Fibroblast of skin of back (primary cell): ENCODE measurements at places on chromosomes 4 and X.

DNA sequence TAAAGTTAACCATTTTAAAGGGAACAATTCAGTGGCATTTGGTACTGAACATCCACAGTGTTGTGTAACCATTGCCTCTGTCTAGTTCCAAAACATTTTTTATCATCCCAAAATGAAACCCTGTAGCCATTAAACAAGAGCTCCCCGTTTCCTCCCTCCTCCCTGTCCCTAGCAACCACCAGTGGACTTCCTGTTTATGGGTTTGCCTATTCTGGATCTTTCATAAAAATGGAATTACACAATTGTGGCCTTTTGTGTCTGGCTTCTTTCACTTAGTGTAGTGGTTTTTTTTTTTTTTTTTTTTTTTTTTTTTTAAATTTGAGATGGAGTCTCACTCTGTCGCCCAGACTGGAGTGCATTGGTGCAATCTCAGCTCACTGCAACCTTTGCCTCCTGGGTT lies 11.6 kb downstream of the RBMX2 start:
- no peak for DNase-seq

- DNase-seq, result peak; percentile 1
These were observed 314.7 kb downstream of the CHIC1 start for GRCh38 chrX:73877687-73878086.

- no peak for DNase-seq
These were observed 106.1 kb upstream of the ATP6AP2 start for GRCh38 chrX:40474645-40475044.

DNA sequence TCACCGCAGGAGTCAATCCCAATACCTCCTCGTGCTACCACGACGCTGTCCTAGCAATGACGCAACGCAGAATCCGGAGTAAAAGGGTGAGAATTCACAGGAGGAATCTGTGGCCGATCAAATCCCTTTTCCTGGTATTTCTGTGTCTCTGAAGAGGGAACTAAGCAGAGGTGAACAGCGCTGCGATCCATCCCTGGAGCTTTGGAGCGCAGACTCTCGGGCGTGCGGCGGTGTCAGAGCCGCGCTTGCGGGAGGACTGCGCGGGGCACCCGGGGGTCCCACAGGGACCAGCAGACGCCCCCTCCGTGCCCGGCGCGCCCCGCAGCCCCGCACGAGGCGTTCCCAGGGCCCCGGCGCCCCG lies 17.2 kb upstream of the ZNF718 start:
- no peak for DNase-seq

DNA sequence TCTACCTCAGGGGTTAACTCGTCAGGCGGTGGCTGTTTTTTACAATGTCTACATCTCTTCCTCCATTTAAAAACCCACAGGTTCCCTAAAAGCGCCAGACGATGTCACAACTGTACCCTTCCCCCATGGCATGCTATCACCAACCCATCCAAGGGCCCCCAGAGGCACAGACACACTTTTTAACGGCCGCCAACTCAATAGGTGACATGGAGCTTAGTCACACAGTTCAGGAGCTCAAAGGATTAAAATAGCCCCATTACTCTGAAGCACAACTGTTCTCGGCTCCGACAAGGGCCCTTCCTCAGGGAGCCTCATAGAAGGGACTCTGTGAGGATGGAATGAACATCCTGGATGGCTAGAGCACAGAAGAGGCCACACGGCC lies 12.4 kb downstream of the SH3KBP1 start:
- DNase-seq, result peak; percentile 50

DNA sequence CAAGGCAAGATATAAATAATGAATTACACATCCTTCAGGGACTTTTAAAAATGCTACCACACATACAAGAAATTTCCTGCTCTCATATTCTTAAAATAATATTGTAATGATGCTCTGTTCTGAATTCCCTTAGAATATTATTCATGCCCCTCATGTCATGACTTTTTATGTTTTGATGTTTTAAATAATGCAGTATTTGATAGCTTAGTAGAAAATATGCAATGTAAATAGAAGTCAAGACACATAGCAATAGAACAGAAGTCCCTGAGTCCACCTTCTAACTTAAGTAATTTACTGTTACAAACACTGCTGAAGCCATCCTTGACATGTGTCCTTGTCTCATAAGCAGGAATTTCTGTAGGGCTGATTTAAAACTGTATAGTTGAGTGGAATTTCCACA lies 1071.2 kb upstream of the LCORL start:
- DNase-seq, result no peak

- no peak for DNase-seq
These were observed 16.1 kb downstream of the MSMO1 start for GRCh38 chr4:165343353-165344191.

- no peak for DNase-seq
These were observed 443.4 kb downstream of the PDGFC start for GRCh38 chr4:156528216-156528615.

DNA sequence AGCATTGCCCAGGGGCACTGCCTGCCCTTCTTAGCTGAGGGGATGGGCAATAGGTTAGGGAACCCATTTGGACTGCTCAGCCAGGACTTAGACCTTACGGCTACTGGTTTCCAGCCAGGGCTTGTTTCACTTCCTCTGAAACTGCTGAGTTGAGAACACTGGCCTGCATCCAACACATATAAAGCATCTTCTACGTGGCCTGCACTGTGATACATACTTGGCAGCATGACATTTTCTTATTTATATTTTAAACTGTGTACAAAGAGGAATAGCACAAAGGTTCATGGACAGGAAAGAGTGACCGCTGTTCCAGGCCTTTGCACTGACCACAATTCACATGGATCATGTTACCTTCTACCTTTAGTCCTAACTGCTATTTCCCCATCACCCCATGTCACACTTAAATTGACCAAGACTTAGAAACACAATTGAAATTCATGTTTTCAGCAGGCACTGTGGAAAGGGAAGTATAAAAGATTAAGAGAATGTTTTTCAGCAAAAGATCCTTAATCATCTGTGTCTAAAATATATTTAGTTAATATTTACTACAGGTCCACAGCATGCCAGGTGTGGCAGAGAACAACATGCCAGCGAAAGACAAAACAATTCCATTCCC lies 43.7 kb downstream of the NLGN4X start:
- peak; percentile 1 for DNase-seq

- DNase-seq, result no peak
These were observed 98.9 kb downstream of the MFAP3L start for GRCh38 chr4:169927280-169927679.

DNA sequence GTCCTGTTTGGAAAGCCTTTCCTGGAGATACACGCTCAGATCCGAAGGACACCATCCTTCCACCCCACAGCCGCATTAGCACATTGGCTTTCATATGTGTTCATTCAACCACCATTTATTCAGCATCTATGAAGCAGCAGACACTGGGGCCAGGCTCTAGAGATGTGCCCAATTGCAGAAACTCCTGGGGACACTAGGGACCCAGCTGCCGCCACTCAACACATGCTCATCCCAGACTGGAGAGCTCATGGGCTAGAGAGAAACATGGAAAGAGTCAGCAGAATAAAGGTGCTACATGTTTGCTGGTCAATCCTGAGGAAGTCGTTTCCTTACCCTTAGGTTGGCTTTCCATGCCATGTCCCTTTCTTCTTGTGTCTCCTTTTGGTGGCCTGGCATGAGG lies 7.6 kb downstream of the CTAG1A start:
- no peak for DNase-seq

- no peak for DNase-seq
These were observed 54.4 kb downstream of the CBR4 start for GRCh38 chr4:168955674-168956073.

DNA sequence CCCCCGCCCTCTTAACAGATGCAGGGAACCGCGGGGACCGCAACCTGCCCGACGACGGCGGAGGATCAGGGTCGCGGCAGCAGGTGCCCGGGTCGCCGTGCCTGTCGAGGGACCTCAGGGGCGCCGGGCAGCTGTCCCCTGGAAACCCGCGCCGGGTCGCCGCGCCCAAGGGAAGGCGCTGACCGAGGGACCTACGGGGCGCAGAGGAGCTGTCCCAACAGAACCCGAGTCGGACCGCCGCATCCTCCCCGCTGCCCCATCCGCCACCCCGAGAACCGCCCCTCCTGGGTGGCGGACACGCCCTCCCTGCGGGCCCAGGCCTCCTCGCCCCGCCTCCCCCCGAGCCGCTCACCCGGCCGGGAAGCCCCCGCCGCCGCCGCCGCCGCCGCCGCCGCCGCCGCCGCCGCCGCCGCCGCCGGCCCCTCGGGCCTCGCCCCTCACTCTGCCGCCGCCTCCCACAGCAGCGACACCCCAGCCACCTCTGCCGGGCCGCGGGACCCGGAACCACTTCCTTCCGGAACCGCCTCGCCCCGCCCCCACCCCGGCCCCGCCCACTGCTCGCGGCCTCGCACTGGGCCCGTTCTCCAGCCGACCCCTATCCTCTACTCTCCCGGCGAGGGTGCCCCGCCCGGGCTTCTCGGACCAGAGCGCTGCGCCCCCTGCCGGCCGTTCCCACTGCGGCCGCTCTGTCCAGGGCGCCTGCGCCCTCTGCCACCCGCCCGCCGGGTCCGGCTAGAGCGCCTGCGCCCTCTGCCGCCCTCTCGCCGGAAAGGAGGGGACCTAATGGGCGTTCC lies at the start of gene BCLAF3:
Gene BCLAF3, minus strand, starts transcription at position 506 of the 794 bp plus-strand sequence. CDS start 20,797 bp downstream, outside the sequence.
- peak; percentile 84 for DNase-seq

DNA sequence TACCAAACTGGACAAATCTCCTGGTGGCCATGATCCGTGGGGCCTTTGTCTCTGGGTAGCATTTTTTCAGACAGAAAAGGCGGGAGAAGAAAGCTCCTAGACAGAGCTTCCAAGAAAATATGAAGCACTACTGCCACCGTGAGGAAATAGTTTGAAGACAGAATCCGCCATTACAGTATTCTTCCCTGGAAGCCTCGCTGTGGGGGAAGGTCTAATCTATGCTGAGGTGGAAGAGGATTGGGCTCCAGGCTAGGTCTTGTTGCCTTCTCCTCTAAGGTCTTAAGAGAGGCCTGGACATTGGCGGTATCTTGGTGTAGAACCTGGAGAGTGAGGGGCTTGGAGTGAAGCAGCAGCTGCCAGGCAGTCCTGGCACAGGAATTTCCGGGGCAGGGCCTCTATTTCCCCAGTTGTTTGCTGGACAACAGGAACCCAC lies 218.9 kb downstream of the OR13H1 start:
- no peak for DNase-seq

GRCh38 chrX:44871931-44872820 lies 812 bp upstream of the KDM6A start:
- DNase-seq, result no peak

DNA sequence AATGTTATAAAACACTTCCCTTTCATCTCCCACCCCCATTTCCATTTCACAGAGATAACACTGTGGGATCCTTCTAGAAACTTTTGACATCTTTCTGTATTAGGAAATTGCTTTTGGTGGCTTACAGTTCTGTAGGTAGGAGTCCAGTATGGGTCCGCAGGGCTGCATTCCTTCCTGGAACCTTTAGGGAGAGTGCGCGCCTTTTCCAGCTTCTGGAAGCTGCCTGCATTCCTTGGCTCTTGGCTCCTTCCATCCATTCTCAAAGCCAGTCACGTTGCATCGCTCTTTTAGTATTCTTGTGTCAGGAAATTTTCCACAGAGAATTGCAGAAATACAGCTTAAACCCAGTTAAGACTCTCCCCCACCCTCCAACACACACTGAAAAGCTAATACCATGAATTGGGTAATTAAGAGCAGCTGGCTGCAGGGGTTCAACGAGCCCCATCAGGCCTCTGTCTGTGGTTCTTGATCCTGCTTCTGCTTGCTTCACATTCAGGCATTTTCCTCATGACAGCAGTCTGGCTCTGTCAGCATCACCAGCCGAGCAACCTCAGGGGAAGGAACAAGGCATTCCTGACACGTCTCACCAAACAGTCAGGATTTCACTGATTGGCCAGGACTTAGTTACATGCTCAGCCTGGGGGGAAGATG lies 48.8 kb downstream of the SEPTIN11 start:
- DNase-seq, result peak; percentile 85

DNA sequence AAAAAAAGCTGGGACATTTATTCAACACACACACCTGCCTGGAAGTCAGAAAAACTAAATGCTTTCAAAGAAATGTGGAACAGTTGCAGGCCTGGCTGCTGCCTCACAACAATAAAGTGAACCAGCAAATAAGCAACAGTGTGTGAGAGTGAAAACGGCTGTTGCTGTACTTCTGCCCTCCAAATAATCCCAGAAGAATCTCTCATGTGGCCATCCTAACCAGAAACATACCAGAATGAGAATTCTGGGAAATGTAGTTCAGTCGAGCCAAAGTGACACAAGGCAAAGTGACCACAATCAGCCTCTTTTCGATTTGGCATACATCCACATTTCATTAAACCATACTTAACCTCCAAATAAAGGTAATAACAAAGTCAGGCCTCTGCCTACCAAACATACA lies 204.5 kb downstream of the SLC7A11 start:
- peak; percentile 66 for DNase-seq

DNA sequence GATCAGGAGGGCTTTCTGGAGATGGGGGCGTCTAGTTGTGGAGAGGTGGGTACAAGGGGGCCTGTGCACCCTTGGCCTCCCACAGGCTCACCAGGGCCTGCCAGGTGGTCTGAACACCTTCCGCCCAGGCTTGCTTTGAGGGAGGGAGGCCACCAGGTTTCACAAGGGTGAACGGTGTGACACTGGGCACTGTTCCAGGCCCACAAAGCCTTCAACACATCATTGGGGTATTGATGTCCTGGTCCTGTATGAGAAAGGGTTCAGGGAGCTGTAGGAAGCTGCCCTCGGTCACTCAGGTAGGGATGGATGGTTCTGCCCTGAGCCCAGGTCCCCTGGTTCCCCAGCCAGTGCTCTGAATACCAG lies 6.0 kb downstream of the HTRA3 start:
- no peak for DNase-seq

GRCh38 chr4:13294961-13295605 lies 189.1 kb downstream of the RAB28 start:
- DNase-seq, result no peak

- DNase-seq, result peak; percentile 92
These were observed 133.3 kb downstream of the DCK start for GRCh38 chr4:71126719-71127118.

GRCh38 chrX:136714626-136715599 lies 65.8 kb downstream of the ARHGEF6 start:
- no peak for DNase-seq

- no peak for DNase-seq
These were observed 29.1 kb downstream of the JADE3 start for GRCh38 chrX:46941341-46941740.

- DNase-seq, result no peak
These were observed 48.2 kb downstream of the ANOS1 start for GRCh38 chrX:8683687-8684086.

DNA sequence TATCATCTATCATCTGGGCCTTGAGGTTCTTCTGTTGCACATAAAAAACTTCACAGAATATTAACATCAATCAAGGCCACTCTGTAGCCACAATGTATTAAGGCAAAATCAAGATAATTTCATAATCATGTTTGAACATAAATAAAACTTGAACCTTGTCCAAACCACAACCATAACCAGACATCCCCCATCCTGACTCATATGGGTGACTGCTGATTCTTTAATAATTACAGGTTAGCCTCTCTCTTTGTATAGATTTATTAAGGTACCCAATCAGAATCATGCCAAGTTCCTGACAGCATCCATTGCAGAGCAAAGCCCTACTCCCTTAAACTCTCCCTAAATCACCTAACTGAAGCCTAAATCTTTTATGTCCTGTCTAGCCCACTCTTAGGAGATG lies 16.7 kb upstream of the AREG start:
- no peak for DNase-seq
